Colonic mucosa (tissue), 4 donors: ENCODE measurements at places on chromosomes 7 and 10.
A peak's percentile ranks its signal among the peaks of the same experiment; 100 is the strongest.

DNA sequence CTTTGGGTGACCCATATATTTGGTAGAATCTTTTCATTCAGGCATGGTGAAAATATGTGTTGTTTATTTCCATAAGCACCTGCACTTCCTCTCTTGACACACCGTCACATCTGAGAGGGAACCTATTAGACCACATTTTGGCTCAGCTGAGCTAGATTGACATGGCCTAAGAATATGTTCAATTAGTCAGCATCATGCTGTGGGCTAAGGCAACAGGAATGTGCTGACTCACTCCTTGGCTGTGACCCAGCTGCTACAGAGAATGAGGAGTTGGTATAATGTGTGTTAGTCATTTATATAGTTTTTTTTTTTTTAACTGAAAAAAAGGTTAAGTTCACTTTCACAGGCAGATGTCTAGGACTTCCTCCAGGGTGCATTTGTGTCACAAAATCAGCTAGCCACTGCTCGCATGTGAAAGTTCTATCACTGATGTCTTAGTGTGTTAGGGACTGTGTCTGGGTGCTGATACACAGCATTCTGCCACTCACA lies 180.6 kb downstream of the SEMA3E start:
- DNase-seq, result peak; percentile 54

GRCh38 chr7:142300689-142301088 lies 42.8 kb upstream of the PRSS58 start:
- DNase-seq, result no peak

DNA sequence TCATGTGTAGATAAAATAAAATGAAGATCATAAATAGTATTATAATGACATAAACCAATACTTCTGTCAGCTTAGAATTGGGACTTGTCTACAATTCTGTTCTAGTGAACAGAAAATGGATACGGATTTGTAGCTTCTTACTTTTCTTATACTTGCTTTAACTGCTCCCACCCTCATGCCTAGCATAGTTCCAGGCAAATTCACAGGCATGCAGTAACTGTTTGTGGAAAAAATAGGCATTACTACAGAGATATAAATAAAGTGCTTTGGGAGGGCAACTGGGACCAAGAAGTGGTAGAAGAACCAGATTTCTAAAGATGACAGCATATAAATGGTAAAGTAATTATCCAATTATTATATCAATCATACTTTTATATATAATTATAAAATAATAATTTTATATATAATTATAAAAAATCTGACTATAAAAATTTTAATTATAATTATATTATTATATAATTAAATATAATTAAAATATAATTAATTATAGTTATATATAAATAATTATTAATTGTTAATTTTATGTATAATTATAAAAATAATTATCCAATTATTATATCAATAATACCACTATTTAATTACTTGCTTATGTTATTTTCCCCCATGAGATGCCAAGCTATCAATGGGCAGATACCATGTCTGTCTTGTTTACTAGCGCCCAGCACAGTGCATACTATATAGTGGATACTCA lies 144.1 kb downstream of the NOC3L start:
- no peak for DNase-seq

- DNase-seq, result no peak
These were observed 10.3 kb downstream of the PI4K2A start for GRCh38 chr10:97650726-97651125.

DNA sequence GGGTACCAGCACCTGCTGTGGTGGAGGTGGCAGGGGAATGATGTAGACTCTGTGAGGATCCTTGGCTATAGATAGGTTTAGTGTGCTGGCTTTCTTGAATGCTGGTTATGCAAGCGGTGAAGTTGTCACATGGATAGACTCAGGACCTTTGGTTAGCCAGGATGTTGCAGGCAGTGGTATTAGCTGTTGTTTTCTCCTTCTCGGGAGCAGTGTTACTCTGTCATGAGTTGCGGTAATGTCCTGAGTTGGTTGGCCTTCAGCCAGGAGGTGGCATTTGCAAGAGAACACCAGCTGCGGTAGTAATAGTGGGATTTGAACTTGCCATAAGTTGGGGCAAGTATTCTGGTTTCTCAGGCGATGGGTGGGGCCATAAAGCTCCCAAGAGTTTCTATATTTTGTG lies 10.8 kb downstream of the AGK start:
- no peak for DNase-seq

DNA sequence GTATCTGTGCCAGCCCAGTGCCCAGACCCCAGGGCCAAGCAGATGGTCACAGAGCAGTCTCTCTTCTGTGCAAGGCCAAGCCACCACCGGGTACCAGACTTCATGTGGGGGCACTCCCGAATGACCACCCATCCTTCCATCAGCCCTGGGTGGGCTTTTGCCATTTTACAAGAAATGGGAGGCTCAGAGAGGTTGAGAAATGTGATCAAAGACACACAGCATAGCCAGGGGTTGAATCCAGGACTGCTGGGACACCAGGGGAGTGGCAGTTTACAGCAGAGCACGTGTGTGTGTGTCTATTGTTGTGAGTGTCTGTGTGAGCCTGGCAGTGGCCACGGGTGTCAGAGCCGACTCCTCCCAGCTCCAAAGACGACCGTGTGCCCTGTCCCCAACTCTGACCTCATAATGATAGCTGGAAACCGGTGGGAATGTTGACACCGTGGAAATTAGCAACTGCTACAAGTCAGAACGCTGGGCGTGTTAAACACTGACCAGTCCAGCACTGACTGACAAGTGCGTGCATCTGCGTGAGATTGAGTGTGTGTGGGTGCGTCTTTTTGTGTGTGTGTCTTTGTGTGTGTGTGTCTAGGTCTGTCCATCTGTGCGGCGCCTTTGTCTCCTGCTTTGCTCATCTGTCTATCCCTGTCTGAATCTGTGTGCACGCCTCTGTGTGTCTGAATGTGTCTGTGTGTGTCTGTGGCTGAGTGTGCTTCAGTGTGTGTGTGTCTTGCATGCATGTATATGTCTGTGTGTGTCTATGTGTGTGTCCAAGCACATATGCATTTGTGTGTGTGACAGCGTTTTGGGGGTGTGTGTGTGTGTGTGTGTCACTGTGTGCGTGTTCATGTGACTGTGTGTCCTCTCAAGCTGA lies 17.2 kb upstream of the SLC29A4 start:
- DNase-seq, result no peak

- peak; percentile 55 for DNase-seq
These were observed 17.2 kb upstream of the PSAP start for GRCh38 chr10:71868192-71868697.

- no peak for DNase-seq
These were observed 28.3 kb downstream of the TAF3 start for GRCh38 chr10:7846591-7846990.

DNA sequence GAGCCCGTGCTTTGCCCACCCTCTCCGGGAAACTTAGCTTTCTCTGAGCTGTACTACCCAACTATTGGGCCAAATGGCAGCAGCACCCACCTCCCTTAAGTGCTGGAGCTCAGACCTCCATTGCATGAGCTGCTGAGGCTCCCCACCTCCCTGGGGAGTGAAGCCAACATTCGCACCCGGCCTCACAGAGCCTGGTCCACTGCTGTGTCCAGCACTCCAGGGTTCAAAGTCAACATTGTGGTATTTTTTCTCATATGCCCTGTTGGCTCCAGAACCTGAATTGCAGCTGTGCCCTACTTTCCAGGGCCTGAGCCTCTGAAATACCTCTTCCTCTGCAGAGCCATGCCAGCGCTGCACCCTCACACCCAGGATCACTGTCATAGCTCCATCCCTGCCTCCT lies 29.7 kb downstream of the ITGA8 start:
- DNase-seq, result no peak

DNA sequence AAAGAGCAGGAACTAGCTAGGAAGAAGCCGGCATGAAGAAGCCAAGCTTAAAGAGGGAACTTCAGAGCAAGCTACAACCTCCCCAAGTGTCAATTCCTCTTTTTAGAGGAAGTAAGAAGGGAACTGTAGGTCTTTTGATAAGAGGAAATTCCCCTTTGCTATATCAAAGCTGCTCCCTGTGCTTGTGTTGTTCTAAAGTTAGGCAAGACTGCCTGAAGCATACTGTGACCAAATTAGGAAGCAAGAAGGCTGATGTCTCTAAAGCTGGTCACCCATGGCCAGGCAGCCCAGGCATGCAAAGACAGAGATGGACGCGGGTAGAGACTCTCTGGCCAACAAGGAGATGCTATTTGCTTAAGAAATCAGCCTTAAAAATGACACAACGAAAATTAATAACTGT lies 87.9 kb downstream of the RNF216 start:
- no peak for DNase-seq

DNA sequence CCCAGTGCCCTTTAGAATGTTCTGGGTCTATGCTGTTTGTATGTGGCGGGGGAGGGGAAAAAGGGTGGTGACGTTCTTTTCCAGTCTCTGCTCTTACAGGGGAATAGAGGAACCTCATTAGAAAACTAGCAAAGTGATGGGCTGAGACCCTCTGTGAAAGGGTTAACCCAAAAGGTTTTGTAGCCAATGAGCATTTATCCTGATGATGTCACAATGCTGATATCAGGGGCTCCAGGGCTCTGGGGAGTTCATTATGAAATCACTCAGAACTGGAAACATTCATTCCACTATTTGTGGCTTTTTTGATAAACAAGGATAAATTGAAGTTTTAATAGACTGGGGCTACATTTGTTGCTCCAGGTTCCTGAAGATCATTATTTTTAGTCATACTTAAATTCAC lies 71.7 kb downstream of the ARID5B start:
- DNase-seq, result no peak
